Transverse colon (tissue), 4 donors: ENCODE measurements at places on chromosomes 12 and 14. TPM values are rescaled to one million over a fixed set of nuclear protein-coding genes. Genes with fewer than 3 reads are reported as not detected.
A peak's percentile ranks its signal among the peaks of the same experiment; 100 is the strongest.

Gene MAP1LC3B2
- total RNA-seq: 1.1 TPM

Gene PPP1R3E
- 11.5 TPM for total RNA-seq

Gene SSPN
- 103 TPM for total RNA-seq

Gene ALX1
- not detected for total RNA-seq

Gene RBMS2
- 17.3 TPM for total RNA-seq

DNA sequence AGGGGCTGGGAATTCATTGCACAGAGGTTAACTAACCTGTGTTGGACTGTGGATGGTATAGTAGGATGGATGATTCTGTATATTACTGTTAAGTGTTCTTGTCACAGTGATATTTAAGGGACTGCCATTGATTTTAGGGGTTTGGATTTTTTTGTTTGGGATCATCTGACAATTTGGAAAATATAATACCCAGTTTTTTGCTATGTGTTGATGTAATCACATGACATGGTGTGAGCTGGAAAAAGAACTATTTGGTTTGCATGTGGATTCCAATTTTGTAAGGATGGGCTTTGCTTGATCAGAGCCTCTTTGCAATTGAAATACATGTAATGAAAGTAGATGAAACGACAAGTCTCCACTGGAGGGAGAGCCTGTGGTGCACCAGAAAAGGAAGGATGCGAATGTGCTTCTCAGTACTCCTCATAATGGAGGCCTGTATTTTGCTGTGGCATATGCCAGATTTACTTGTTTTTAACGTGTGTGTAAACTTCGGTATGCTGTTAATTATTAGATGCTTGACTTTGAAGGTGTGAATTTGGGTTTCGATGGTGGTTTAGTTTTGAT lies 2.7 kb downstream of the DYRK2 start:
- peak; percentile 30 for DNase-seq
- no peaks in the 10 kb centered on the region for H3K36me3 ChIP-seq
- peak overlapping the region; percentile 94 for H3K4me3 ChIP-seq
- H3K4me1 ChIP-seq: peaks cover 20% of the 10 kb centered on the region
- H3K27ac ChIP-seq: peak overlapping the region; percentile 99

DNA sequence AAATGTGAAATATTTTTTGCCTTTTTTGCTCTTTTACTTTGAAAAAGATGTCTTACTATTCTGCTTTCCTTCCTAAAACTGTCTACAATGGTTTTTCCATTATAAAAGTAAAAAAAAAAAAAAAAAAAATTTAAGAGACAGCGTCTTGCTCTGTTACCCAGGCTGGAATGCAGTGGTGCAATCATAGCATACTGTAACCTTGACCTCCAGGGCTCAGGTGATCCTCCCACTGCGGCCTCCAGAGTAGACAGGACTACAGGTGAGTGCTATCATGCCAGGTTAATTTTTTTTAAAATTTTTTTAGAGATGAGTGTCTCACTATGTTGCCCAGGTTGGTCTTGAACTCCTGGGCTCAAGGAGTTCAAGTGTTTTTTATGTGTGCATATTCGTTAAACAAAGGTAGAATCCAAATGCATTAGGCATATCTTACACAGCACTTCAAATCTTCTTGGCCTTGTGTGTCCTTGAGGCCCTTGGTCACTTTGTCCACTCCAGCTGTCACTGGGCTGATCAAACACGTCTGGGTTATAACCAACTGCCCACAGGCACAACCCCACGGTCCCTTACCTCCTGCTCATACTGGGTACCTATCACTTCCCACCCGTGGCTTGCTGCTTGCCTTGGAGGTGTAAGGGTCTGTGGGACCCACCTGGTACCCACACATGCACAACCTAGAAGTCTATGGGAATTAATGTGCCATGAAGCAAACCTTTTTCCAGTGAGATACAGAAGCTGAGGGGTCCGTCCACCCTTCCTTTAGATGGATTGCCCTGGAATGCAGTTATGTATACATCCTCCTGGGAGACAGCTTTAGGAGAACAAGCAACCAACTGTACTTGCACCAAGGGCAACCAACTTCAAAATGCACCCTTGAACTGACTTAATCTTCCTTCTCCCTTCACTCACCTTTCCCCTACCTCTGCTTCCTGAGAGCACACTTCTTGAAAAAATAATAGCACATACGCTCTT lies 12.8 kb downstream of the RAD52 start:
- peaks cover 3% of the 10 kb centered on the region for H3K36me3 ChIP-seq
- no peaks in the 10 kb centered on the region for H3K27me3 ChIP-seq
- no peak overlapping the region for H3K4me3 ChIP-seq
- H3K4me1 ChIP-seq: no peaks in the 10 kb centered on the region

GRCh38 chr12:97229004-97229403 lies 233.6 kb upstream of the RMST start:
- H3K27me3 ChIP-seq: no peaks in the 10 kb centered on the region
- no peak overlapping the region for H3K4me3 ChIP-seq
- no peak overlapping the region for H3K27ac ChIP-seq

- H3K4me3 ChIP-seq: no peak overlapping the region
- peaks cover 38% of the 10 kb centered on the region for H3K4me1 ChIP-seq
- peak overlapping the region; percentile 4 for H3K27ac ChIP-seq
Measured at GRCh38 chr14:93108105-93108504, 7.6 kb downstream of the ITPK1 start.

DNA sequence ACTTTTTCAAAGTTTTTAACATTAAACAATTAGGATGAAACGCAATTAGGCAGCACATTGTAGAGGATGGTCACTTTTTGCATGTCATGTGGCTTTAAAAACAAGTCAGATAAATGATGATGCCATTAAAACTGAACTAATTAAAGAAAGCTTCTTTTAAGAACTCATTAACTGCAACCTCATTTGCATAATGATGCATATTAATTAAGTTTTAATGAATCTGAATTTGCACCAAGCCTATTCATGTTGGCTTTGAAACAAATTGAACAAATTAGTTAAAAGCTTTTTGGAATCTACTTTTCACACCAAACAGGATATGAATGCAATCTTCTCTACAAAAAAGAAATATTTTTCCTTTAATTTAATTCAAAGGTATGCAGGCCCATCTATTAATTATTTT lies 499.0 kb downstream of the VRK1 start:
- peaks cover 24% of the 10 kb centered on the region for H3K27me3 ChIP-seq
- no peak overlapping the region for H3K27ac ChIP-seq
- no peaks in the 10 kb centered on the region for H3K4me1 ChIP-seq
- DNase-seq: no peak

DNA sequence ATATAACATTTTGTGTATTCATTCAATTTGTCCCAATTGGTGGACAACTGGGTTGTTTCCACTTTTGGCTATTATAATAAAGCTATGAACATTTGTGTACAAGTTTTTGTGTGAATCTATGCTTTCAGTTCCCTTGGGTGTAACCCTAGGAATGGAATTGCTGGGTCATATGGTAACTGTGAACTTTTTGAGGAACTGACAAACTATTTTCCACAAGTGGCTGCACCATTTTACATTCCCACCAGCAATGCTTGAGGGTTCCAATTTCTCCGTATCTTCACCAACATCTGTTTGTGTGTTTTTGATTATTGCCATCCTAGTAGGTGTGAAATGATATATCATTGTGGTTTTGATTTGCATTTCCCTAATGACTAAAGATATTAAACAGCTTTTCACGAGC lies 13.0 kb downstream of the LPCAT3 start:
- H3K4me3 ChIP-seq: no peak overlapping the region
- H3K36me3 ChIP-seq: no peaks in the 10 kb centered on the region
- H3K27me3 ChIP-seq: no peaks in the 10 kb centered on the region
- no peak for DNase-seq

- no peaks in the 10 kb centered on the region for H3K36me3 ChIP-seq
- peaks cover 5% of the 10 kb centered on the region for H3K4me1 ChIP-seq
- no peak overlapping the region for H3K4me3 ChIP-seq
- no peaks in the 10 kb centered on the region for H3K27me3 ChIP-seq
Measured at GRCh38 chr12:21697904-21698630, 40.4 kb upstream of the LDHB start.

DNA sequence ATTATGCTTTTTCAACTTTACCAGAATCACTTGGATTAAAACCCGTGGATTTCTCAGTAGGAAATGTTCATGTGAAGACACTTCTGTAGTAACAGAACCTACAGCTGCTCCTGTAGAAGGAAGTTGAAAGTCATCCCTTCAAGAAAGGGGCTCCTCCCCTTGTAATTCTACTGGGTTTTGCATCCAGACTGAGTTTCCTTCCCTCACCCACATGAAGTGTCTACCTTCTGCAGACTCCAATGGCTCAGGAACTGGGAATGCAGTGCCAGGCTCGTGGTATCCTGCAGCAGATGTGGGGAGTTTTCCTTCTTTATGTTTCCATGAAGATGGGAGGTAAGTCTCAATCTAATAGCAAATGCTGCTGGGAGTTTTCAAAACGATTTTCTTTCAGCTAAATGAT lies 7.9 kb upstream of the OR10G2 start:
- H3K4me3 ChIP-seq: no peak overlapping the region
- DNase-seq: no peak
- H3K36me3 ChIP-seq: no peaks in the 10 kb centered on the region
- H3K27ac ChIP-seq: no peak overlapping the region
- H3K4me1 ChIP-seq: no peaks in the 10 kb centered on the region

DNA sequence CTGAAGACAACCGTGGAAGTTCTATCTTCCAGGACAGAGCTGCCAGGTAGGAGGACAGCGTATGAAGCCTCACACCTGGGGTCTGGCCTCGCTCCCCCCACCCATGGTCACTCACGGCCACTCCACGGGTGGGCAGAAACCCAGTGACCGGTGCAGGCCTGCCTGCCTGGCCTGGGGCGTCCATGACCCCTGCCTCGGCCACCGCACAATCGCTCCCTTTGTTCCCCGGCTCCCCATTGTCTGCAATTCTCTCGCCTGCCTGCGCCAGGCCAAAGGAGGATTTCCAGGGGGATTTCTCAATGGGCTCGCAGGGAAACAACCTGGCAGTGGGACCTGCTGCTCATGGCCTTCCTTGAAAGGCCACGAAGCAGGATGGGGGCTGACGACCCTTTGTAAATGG lies 22.6 kb downstream of the CCDC85C start:
- peaks cover 37% of the 10 kb centered on the region for H3K4me1 ChIP-seq
- no peaks in the 10 kb centered on the region for H3K27me3 ChIP-seq
- peak overlapping the region; percentile 85 for H3K27ac ChIP-seq

- H3K27ac ChIP-seq: peak within 1 kb of the TSS; percentile 90
- no peaks in the 10 kb centered on the region for H3K36me3 ChIP-seq
- H3K4me1 ChIP-seq: peaks cover 19% of the 10 kb centered on the region
- no peaks in the 10 kb centered on the region for H3K27me3 ChIP-seq
Measured at GRCh38 chr12:95858451-95859343, at the start of gene SNRPF. Gene SNRPF, plus strand, starts transcription at chr12:95858952. Its CDS starts 122 bp downstream, at chr12:95859074.

- DNase-seq: peak; percentile 48
- no peak overlapping the region for H3K4me3 ChIP-seq
Measured at GRCh38 chr14:100544506-100545141, 42.6 kb downstream of the BEGAIN start.

DNA sequence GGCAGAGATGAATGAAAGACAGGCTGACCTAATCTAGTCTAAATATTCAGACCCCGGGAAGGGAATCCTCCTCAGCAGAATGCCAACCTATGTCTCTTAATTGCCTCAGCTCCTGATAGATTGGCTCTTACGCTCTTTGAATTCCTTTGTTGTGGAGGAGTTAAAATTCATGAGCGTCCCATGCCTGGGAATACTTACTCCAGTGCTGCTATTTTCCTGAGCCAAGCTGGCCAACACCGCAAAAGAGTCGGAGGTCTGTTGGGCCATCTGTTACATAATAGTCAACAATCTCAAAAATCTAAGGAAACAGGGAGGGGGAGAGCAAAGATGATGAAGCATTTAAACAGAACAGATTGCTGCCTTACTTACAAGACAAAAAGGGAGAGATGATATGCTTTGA lies 182.8 kb downstream of the ASCL1 start:
- no peak for DNase-seq
- H3K36me3 ChIP-seq: no peaks in the 10 kb centered on the region
- H3K27me3 ChIP-seq: no peaks in the 10 kb centered on the region
- no peaks in the 10 kb centered on the region for H3K4me1 ChIP-seq
- H3K27ac ChIP-seq: no peak overlapping the region
- no peak overlapping the region for H3K4me3 ChIP-seq
